ENCODE measurements at places on chromosomes 3 and 15.

DNA sequence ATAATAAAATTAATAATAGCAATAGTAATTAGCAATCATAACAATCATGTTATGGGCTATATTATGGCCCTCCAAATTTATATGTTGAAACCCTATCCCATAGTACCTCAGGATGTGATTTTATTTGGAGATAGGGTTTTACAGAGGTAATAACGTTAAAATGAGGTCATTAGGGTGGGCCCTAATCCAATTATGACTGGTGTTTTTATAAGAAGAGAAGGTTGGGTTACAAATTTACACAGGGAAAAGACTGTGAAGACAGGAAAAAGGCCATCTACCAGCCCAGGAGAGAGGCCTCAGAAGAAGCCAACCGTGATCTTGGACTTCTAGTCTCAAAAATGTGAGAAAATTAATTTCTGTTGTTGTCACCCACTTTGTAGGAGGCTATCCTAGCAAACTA is 353.1 kb downstream of the CHL1 start:
- no peak for DNase-seq

DNA sequence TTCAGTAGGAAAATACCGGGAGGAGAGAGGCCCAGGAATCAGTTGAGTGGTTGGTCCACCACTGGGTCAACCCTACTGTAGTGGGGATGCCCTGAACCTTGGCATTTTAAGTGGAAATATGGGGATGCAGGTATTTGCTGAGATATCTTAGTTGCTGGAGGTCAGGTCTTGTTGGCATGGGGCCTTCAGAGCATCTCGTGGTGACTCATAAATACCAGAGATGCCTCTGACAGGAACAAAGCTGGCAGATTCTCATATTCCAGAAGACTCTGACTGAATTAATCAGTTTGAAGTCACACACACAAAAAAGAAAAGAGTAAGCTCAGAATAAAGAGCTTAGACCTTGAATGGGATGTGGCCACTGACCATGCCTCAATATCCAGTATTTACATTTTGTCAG is 91.6 kb downstream of the CACNA2D3 start:
- DNase-seq: no peak

DNA sequence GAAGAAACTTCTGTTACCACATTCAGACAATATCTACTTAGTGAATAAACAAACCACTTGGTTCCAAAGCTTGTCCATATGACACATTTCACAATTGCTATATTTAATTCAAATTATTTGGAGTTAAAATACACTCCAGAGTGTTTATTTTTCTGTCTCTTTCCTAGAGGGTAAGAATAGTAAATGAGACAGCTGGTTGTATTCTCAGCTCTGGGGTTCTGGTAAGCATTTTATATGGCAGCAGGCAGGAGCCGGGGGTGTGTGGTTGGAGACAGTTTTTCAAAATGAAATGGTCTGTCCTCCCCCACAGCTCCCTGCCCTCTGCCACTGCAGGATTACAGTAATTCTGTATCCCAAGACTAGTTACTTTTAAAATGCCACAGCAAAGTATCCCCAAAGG is 10.9 kb upstream of the SEC61A1 start:
- DNase-seq: no peak

DNA sequence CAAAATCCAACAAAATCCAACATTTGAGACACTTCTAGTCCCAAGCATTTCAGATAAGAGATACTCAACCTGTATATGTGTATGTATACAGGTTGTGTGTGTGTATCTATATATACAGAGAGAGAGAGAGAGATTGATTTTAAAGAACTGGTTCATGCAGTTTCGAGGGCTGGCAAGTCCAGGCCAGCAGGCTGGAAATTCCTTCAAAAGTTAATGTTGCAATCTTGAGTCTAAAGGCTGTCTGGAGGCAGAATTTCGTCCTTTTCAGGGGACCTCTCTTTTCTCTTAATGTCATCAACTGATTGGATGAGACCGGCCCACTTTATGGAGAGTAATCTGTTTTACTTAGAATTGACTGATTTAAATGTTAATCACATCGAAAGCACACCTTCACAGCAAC is 199.6 kb upstream of the IL12A start:
- DNase-seq: no peak

DNA sequence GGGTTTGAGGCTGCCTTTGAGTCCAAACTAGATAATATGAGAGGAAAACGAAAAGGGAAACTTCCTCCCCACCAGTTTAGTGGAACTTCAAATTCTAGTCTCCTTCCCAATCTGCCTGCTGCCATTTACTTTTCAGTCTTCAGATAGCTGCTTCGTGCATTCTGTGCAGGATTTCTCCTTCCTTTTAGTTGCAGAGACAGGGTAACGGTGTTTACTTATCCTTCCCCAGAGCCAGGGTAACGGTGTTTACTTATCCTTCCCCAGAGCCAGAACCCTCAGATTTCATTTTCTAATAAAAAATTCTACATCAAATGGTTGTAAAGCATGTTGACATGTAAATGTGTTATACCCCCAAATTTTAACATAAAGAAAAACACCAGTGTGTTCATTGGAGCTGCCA is 282.6 kb downstream of the VPS13C start:
- no peak for DNase-seq

DNA sequence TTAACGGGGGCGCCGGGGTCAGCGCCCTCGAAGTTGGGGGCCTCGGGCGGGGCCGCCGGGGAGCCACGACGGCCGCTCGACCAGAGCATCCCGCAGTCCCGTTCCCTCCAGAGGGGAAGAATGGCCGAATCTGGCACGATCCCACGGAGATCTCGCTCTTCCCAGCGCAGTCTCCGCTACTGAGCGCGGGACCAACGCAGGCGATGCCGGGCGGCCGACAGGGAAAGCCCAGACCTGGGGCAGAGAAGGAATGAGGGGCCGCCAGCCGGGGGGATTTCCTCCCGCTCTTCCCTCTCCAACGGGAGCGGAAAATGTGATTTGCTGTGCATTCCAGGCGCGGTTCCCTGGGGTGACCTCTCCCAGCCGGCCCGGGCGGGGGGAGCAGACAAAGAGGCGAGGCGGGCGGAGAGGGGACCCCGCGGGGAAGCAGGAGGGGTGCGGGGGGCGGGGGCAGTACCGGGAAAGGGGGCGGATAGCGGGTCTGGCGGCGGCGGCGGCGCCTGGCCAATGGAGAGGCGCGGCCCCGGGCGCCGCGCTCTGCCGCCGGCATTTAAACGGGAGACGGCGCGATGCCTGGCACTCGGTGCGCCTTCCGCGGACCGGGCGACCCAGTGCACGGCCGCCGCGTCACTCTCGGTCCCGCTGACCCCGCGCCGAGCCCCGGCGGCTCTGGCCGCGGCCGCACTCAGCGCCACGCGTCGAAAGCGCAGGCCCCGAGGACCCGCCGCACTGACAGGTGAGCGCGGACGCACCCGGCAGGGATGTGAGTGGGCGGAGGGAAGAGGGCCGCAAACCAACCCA is at the start of gene GREM1:
Gene GREM1 (plus strand): TSS at position 579 of the 801 bp plus-strand sequence. CDS start 12,687 bp downstream, outside the sequence.
- no peak for DNase-seq

All from non-pigmented ciliary epithelial cell (primary cell).